ENCODE measurements at places on chromosomes 3 and 15.

DNA sequence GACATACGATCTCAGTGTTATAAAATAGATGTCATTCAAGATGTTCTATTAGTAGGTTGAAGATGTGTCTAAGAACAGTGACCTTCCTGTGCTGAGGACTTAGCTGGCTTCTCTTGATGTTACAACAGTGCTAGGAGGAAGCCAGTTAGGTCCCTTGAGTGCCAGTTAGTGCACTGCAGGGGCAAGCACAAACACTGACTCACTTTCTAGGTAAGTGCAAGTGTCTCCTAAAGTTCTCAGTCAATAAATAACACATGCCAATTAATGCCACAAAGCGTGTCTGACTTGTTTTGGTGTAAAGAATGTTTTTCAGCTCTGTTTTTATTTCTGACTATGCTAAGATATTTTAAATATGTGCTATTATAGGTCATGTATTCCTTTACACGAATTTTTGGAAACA lies 211.8 kb downstream of the NAALADL2 start:
- no peak for DNase-seq

- no peak for DNase-seq
Observed at GRCh38 chr15:74178326-74179100, 5.0 kb downstream of the ISLR start.

DNA sequence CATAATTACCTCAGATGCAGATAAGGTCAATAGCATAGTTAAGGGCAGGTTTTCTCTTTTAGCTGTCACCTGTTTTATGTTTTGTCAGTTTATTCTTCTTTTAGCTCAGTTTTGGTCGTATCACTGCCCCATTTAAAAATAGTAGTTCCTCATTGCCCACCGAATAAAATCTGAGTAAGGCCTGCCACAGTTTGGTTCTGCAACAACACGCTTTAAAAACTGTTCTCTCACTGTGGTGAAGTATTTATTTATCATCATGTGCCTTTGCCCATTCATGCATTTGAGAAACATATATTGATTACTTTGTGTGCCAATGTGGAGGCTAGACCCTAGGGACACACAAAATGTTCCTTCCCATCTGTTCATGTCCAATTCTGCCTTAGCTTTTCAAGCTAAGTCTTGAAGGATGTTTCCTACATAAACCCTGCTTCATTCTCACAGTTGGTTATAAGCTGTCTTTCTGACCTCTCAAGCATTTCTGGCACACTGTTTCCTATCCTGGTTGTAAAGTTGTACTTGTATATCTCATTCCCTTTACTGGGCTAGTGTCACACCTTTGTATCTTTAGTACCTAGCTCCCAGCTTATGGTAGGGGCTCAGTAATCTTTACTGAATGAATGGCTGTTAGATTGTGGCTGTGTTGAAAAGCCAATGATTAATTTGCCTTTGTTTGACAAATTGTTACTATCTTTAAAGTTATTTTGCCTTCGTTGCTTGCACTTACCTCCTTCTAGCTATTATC lies 23.9 kb downstream of the AKAP13 start:
- no peak for DNase-seq

DNA sequence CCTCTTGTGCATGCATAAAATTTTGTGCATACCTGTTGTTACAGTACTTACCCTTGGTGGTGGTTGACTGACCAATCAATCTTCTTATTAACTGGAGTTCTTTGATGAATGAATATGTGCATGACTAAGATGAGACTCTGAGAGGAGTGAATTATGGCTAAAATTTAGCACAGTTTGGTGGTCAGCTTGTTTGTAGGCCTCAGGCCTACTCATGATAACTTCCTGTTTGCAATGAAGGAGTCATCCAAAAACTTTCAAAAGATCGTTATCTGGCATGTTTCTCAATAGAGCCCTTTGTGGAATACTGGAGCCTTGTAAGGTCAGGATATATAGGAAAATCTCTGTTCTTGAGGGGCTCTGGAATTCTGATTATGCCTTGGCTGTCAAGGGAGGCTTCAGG lies 66.5 kb downstream of the LEKR1 start:
- DNase-seq, result no peak

DNA sequence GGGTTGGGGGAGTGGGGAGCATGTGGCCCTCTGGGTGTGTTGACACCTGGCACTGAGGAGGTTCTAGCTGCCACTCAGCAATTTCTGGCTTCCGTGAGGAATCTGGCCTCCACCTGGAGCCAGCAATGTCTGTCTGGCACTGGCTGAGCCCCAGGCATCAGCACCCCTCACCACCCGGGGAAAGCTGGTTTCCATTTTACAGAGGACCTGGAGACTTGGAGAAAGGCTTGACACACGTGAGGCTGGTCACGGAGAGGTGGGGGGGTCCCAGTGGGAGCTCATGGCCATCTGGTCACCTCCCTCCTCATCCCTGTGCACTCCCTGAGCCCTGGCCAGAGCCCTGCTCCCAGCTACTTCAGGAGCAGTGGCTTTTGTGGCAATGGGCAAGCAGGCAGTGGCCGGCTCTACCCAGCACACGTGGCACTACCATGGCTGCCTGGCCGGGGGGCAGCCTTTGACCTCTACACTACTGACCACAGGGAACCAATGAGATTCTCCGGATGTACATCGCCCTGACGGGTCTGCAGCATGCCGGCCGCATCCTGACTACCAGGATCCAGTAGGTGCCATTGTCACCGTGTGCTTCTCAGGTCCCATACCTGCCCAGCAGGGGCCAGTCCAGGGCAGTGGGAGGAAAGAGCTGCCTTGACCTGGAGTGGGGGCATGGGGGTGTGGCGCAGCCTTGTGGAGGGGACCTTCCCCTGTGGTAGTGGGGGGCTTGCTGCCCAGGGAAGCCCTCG lies 28.5 kb downstream of the ACAD9 start:
- no peak for DNase-seq

GRCh38 chr15:93214106-93214505 lies 125.1 kb upstream of the RGMA start:
- no peak for DNase-seq

DNA sequence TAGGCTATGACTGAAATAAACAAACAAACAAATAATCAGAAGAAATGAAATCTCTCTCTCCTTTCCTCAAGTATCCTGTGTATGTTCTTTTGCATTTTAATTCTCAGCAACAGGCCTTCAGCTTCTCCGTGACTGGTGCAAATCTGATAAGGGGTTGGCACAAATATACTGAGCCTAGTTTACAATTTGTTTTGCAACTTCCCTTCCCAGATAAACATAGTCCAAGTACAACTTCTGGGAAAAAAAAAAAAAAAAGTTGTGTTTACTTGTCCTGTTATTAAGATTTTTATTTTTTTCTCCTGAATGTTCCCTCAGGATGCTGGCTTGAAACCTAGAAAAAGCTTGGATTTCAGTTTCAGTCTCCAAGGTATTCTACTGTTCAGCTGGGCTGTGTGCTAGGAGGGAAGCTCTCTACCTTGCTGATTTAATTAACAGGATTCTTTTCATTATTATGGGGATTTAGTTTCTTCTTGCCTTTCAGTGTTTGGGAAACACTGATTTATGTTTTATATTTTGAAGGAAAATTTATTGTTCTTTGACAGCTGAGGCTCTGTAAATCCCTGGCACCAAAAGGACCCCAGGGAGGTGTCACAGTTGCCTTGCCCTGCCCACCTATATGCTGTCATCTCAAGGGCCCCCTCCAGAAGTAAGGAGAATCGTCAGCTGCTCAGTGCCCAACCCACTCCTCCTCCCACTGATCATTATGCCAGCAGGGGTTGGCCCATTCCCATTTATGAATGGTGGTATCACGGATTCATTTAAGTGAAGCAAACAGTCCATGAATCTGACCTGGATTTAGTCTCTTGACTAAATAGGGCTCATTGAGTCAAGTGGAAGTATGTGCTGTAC lies 185.2 kb downstream of the MEIS2 start:
- no peak for DNase-seq

DNA sequence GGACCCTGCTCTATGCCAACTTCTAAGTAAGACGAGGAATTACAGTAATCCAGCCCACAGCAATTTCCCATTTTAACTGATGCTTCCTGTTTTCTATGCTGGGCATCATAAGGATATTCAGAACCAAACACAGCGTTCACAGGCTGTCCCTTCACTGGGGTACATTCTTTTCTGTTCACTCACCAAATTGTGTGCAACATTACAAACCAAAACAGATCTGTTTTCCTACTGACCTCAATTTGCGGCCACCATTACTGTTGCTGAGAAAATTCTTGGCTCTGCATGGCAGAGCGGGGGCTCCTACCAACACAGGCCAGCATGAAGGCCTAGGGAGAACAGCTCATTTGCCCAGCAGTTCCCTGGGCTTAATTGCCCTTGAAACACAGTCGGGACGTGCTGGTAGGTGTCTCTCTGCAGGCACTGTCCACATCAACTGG lies 76.5 kb downstream of the MYO1E start:
- DNase-seq, result no peak

GRCh38 chr3:8279886-8280550 lies 221.6 kb upstream of the LMCD1 start:
- no peak for DNase-seq

DNA sequence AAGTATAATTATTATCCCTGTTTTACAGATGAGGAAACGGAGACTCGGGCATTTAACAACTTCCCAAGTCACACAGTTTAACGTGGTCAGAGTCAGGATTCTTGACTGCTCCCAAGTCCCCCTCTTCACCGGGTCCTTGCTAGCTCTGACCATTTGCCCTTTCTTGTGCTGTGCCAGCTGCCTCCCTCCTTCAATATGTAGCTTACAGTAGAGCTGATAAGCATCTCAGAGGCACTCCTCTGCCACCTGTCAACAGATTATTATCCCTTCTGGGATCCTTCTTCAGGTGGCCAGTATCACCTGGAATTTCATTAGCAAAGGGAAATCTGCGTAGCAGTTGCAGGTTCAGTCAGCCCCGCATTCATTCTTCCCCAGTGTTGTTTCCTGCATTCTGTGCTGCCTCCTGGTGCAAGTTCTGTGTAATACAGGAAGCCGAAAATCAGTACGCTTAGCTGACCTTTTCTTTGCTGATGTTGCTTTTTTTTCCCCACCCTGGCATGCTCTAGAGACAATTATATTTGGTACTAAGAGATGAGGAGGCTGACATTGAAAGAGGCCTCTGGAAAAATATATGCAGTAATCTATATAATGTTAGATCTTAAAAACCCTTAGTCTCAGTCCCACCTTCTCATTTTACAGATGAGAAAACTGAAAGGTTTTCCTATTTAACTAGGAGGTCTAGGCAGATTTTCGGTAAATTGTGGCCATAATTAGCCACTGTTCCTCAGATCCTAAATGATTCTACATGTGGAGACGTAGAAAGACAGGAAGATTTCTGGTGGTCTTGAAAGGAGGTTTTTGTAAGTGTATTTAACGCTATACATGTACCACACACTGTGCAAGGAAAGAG lies 24.8 kb downstream of the TMOD2 start:
- DNase-seq, result peak; percentile 71

- DNase-seq, result no peak
Observed at GRCh38 chr15:35755237-35755802, 209.4 kb upstream of the DPH6 start.

DNA sequence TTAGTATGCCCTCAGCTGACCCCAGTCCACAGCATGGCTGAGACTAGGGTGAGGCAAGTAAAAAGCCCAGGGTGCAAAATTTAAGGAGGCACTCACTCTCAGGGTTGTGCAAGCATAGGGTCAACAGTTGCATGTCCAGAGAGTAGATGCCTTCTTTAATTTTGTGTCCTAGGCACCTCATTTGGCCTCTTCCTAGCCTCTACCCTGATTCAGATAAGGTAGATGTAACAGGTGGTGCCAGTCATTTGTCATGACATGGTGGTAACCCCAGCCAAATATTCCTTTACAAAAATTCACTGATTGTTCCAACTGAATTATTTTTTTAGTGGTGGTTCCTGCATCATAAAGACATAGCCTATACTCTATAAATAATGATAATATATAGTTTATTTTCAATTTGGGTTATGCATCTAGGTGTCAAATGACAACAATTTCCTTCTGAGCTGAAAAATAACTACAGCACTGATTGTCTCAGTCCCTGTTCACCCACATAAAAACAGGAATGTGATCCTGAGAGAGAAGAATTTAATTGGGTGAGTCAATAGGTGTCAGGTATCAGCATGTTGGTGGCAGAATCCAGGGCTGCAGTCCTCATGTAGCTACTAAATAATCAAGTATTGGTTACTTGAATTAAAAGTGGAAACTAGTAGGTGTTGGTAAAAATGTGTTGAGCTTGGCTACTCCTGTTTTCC lies 44.2 kb upstream of the TIPARP start:
- DNase-seq, result no peak

GRCh38 chr15:68204776-68205557 lies at the start of gene CALML4:
Gene CALML4, minus strand, starts transcription at chr15:68205332. Its CDS starts 85 bp downstream, at chr15:68205247.
- no peak for DNase-seq

DNA sequence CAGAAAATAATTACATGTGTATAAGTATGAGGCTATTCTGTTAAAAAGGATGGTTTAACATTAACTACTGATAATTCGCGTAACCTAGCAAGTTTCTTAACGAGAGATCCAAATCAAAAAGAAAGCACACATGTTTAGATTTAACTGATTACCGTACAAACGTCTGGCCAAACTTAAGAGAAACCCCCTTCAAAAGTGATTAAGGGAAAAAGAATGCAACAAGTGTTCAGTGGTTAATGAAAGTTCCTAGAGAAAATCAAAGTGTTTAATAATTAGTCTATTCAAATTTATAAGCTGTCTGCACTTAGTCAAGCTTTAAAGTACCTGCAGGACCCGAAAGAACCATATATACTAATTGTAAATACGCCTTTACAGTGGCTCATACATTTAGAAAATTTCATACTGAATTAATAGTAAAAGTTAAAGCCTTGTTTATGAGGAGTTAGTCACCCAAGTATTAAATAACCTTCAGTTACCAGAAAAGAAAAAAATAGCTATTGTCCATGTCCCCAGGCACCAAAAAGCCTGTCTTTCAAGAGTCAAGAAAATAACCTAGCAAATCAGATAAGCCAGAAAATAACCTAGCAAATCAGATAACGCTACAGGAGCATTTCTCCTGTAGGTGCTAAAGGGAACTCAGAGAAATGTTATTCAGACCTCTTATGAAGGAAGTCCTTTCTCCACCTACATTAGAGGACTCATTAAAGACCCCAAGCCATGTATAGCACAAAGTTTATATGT lies 34.6 kb downstream of the ZNF589 start:
- no peak for DNase-seq

DNA sequence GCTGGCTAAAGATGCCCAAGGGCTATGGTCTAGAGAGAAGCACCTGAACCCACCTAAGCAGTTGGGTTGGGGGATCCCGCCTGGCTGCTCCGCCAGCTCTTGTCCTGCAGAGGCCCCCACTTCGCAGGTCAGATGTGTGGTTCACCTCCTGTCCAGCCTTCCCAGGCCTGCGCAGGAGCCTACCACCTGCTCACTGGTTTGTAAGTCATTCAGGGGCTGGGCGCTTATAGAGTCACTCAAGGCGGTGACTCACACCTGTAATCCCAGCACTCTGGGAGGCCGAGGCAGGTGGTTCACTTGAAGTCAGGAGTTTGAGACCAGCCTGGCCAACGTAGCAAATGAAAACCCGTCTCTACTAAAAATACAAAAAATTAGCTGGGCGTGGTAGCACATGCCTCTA lies 3.9 kb upstream of the FURIN start:
- no peak for DNase-seq

DNA sequence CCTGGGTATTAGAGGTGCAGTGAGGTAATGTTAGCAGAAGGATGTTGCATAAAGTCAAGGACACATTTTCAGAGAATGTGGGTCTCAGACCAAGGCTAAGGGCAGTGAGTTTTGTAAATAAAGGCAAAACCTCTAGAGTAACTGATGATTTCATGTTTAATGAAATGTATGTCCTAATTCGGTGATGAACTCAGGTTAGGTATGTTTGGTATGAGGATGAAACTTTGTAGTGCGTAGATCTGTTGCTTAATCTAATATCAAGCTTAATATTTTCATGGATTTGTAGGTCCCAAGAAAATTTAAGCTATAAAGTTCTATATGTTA lies 3.6 kb downstream of the USP50 start:
- no peak for DNase-seq

All from H1 (cell line).